Cerebellar nuclear complex (tissue), 1 donor: ENCODE measurements at places on chromosomes 3 and 15.

GRCh38 chr3:10116138-10116460 is 624 bp downstream of the BRK1 start:
- no peak for DNase-seq

- DNase-seq = no peak
Observed at GRCh38 chr3:134522541-134522940, 36.7 kb downstream of the CEP63 start.

- no peak for DNase-seq
Observed at GRCh38 chr15:56244811-56245576, 1.3 kb upstream of the RFX7 start.

DNA sequence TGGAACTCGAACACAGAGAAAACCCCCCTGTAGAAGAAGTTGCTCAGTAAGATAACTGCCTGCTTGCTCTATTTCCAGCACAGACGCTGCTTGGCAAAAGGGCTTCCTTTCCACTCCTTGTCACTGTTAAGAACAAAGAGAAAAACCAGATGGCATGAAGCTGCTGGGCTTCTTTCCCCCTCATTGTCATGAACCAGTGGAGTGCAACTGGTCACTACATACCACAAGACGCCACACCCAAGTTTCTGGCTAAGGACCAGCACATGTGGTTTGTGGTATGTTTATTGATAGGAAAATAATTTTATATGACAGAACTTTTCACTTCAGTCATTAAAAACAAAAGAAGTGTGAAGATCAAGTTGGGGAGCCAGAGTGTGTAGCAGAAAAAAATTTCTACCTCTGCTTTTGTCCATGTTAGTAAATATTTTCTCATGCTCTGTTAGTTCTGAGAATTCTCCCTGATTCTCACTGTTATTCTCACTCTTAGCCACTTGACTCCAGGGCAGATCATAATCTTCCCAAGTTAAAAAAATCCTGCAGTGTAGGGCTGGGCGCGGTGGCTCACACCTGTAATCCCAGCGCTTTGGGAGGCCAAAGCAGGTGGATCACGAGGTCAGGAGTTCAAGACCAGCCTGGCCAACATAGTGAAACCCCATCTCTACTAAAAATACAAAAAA is 37.9 kb downstream of the CLK3 start:
- DNase-seq = no peak

DNA sequence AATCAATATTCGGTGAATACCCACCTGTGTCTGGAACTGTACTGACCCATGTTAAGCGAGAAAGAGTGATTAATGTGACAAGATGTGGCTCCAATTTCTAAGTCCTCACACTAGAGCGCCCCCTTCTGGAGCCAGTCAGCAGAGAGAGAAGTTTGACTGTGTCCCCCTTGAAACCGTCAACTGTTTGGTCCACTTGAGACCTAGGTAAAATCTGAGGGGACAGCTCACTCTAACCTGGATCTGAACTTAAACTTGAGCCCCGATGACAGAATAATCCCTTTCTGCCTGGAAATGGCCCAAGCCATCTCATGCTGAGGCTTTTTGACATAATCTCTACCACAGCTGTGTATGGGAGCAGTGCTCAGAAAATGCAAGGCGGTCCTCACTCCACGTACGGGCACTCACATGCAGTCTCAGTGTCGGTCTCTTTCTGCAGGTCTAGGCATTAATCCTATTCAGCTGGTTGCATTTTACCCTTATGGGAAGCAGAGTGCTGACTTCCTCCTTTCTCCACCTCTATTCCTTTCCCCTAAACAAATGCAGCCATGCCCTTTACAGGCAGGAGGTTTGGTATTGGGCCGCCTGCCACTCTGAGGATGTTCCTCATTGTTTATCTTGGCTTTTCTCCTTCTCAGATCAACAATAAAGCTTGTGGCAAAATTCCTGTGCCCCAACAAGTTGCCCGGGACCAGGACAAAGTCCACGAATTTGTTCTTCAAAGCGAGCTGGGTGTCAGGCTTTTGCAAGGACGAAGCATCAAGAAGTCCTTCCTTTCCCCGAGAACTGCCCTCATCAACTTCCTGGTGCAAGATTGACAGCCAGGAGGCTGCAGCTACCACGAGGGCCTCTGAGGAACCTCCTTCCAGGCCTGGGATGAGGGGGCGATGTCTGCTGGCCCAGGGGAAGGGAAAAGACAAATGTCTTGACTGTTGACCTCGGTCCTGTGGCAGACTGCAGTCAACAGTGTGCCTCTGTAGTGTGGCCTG is 47.5 kb upstream of the LIMD1 start:
- no peak for DNase-seq

- DNase-seq = no peak
Observed at GRCh38 chr3:38521391-38521987, 25.3 kb downstream of the EXOG start.
